ENCODE measurements at places on chromosomes 2 and 18.

- DNase-seq = no peak
These were observed 1693.4 kb upstream of the SLC39A10 start for GRCh38 chr2:193963472-193964119.

DNA sequence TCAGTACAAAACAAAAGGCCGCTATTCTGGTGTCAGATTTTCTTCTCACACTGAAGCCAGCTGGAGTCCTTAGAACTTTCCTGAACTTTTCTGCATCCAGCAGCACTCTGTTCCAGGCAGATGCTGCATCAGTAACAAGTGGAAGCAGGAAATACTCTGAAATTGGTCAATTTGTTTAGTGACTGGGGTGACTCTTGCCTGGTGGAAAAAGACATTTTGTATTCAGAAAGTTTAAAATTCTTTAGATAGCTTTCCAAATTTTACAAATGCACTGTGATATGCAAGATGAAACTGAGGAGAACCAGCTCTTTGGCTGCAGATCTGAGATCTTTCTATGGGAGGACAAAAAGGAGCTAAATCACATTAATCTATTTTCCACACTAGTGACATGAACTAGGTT, 385.7 kb downstream of the NRXN1 start:
- DNase-seq = no peak

GRCh38 chr2:173435574-173435973, 80.9 kb downstream of the CDCA7 start:
- no peak for DNase-seq

- DNase-seq = no peak
These were observed 194.8 kb upstream of the SLC8A1 start for GRCh38 chr2:40646642-40647041.

- DNase-seq = no peak
These were observed 11.4 kb upstream of the ATP8B1 start for GRCh38 chr18:57814555-57814954.

- DNase-seq = no peak
These were observed 106.4 kb upstream of the UGP2 start for GRCh38 chr2:63735263-63735662.

DNA sequence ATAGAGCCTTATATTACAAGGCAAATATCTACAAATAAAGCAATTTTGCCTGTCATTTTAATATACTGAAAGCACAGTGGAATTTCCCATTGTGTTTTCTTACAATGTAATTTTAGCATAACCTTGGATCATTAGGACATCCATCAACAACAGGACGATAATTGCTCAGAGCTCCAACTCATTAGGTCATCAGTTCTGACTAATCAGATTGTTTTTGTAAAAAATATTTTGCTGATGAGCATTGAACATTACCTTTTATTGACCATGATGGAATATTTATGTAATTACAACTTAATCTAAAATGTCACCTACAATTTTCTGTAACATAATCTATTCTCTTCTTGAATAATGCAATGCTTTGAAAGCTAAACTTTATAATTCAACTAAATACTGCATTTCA, 215.3 kb upstream of the DSEL start:
- DNase-seq = no peak

DNA sequence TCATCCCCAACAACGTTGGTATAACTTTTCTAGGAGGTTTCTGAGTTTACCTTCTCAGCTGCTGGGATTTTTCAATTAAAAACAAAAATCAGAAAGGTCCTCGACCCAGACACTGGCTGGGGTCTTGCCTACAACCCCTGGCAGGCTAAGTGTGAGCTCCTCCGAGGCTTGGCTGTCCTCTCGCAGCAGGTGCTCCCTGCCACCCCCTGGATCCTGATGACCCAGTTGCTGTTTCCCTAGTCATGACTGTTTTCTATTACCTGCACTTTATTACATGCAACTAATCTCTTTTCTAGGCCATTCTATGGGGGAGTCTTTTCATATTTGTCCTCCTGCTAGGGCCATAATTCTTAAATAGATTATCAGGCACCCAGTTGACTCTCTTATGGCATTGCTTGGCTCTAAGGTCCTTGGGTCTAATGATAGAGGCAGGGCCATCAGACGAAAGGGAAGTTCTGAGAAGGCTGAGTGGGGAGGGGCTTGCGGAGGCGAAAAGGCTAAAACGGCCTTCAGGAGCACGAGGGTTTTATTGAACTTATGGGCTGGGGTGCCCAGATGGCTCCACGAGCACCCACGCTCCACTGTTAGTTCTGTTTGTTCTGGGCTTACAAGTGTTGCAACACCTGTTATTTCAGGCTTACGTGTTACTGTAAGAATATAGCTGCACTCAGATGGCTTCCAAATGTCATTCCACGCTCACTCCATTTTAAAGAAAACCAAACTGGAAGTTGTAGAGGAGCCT, 166.0 kb downstream of the NCK2 start:
- DNase-seq = no peak

- DNase-seq = no peak
These were observed 140.5 kb downstream of the LRP2 start for GRCh38 chr2:169221745-169222369.

DNA sequence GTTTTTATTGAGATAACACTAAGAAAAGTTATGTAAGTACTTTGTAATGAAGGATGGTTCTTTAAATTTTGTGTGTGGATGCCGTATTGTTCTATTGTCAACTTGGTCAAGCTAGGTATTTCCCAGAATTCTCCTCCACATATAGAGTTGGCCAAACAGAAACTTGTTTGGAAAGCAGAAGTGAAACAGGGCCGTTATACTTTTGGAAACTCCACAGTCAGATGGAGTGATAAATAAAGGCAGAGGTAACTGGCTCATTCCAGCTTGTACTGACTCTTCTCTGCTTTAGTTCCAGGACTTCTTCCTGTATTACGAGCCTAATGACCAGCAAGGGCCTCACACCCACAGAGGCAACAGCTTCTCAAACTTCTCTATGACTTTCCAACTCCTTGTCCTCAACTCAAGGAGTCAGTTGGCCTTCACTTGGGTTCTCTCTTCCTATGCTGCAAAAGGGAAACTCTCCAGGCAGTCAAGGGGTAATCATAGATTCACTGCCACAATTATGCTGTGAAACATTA, 16.4 kb upstream of the STARD7 start:
- no peak for DNase-seq

DNA sequence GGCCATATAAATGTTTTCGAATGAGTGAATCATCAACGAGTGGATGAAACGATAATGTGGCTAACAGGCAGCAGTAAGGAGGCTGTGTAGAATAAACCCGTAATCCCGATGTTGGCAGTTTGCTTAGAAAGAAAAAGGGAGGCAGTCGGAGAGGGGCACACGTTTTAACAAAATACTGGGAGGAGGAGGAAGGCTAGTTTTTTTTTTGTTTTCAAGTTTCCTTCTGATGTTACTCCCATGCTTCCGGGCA, 476 bp upstream of the MSH2 start:
- no peak for DNase-seq

- DNase-seq = no peak
These were observed 11.7 kb downstream of the YIPF4 start for GRCh38 chr2:32289165-32289999.

GRCh38 chr2:24793761-24794435, 673 bp downstream of the CENPO start:
- DNase-seq = no peak

- DNase-seq = no peak
These were observed 12.9 kb upstream of the CHST9 start for GRCh38 chr18:27198036-27198435.

- DNase-seq = no peak
These were observed 34.1 kb downstream of the NHEJ1 start for GRCh38 chr2:219126555-219126954.

- no peak for DNase-seq
These were observed 40.8 kb upstream of the CYP1B1 start for GRCh38 chr2:38116762-38117161.

GRCh38 chr2:159065313-159065712, 96.9 kb downstream of the TANC1 start:
- DNase-seq = no peak

GRCh38 chr2:46814160-46814961, 101.2 kb downstream of the MCFD2 start:
- no peak for DNase-seq

- DNase-seq = no peak
These were observed 18.8 kb upstream of the SUCLG1 start for GRCh38 chr2:84477886-84478285.

GRCh38 chr2:45892425-45892745, 240.9 kb downstream of the PRKCE start:
- DNase-seq = no peak

GRCh38 chr18:6441200-6441599, 26.5 kb upstream of the L3MBTL4 start:
- DNase-seq = no peak

DNA sequence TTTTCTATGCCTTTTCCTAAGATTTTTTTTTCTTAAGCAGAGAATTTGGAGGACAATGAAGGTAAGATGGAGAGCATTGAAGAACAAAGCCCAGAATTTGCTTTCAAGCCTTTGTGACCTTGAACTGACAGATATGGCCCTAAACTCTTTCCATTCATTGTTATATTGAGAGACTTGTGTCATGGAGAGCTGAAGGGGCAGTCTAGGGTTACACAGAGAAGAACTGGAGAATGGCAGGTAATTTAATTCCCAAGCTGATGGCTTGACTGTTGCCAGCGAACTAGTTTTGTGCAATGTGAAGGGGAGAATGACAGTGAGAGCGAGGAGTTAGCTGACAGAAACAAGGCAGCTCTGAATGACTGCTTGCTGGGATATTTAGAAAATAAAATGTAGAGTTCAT, 1344.2 kb downstream of the LRP1B start:
- DNase-seq = no peak

DNA sequence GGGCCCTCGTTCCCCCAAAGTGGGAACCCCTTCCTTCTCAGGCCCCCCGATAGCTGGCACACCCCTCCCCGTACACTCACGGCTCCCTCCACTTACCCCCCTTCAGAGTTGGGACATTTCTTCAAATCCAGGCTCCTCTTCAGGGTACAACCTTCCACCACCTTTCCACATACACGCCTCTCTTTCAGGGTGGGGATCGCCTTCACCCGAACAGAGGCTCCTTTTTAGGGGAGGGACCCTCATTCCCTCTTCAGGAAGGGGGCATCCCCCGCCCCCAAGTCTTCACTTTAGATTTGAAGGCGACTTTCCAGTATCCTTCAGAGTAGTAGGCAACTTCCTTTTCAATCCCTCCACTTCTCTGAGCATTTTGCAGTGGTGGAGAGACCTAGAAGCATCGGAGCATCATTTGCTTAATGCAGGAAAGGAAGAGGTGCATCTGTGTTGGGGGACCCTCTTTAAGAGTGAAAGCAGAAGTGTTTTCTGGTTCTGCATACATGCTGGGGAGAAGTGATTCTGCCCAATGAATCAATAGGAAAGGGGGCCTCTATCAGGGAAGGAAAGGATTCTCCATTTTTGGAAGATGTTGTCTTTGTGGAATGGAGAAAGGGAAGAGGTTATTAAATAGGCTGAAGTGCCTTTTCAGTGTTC, 845 bp downstream of the EML4 start:
- DNase-seq = no peak

GRCh38 chr18:13245481-13246000, 27.0 kb downstream of the LDLRAD4 start:
- no peak for DNase-seq

DNA sequence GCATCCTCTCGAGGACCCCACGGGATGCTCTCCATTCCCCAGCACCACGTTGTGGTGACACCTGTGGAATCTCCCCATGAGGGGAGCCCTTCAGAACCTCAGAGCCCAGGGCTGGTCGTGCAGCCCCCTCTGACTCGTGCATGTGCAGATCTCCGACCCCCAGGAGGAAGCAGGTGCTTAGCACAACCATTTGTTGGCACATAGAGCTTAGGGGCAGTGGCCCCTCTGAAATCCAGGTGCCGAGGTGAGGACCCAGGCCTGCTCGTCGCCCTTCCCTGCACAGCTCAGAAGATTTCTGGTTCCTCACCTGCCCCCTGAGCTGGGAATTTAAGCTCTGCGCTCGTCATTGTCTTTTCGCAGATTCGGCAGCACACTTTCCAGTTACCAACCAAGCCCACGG, 1.3 kb upstream of the OTOS start:
- no peak for DNase-seq

DNA sequence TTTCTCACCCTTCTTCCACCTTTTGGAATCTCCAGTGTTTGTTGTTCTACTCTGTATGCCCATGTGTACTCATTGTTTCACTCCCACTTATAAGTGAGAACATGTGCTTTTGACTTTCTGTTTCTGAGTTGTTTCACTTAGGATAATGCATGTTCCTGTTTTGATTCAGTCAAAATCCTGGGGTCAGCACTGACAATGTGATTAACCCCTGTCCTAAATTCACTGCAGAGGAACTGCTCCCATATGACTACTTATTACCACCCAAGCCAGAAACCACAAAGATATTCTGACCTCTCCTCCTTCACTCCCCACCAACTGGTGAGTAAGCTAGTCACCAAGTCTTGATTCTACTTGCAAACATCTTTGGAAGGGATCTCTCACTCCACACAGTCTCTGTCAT, 251.4 kb upstream of the TCF4 start:
- DNase-seq = no peak

GRCh38 chr2:176151442-176152287, at the start of gene HOXD4:
HOXD4 (plus strand) TSS chr2:176151550; CDS start chr2:176151634, 84 bp downstream.
- DNase-seq = no peak

DNA sequence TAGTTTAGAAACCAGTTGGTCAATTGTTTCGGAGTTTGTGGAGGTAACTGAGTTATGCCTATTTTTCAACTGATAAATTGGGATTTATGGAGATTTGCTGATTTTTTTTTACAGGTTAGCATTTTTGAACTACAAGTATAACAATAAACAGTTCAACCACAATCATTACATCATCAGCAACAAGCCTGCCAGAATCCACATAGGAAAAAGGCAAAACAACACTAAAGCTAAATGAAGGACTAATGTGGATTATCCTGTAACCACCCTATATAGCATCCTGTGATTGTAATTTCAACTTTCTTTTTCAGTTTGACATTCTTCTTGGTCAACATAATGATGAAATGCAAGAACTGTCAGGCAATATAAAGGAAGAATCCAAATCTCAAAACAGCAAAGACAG, 76.5 kb downstream of the CCDC102B start:
- no peak for DNase-seq

DNA sequence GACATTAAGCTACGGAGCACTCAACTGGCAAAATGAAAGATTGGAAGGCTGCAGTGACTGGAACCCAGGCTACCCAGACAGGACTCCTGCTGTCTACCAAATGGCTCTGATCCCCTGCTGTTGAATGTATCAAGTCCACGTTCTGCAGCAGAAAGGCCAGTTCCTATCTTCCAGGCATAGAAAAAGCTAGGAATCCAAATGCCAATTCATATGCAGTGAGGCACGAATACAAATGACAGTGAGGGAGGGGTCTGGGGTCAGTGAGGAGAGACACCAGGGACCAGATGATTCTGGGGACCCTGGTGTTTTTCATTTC, 5.3 kb downstream of the NRP2 start:
- DNase-seq = no peak

GRCh38 chr2:173963323-173963816, 1.8 kb downstream of the SP3 start:
- DNase-seq = peak; percentile 56

- no peak for DNase-seq
These were observed 210.9 kb upstream of the SMAD7 start for GRCh38 chr18:49161627-49162026.

- no peak for DNase-seq
These were observed 290.4 kb downstream of the TNS1 start for GRCh38 chr2:217712431-217712830.
